ENCODE measurements at places on chromosomes 6 and 20.

GRCh38 chr6:12119085-12119588 is 107.0 kb downstream of the HIVEP1 start:
- DNase-seq: no peak

GRCh38 chr6:134029495-134030455 is 22.6 kb downstream of the SLC2A12 start:
- no peak for DNase-seq

DNA sequence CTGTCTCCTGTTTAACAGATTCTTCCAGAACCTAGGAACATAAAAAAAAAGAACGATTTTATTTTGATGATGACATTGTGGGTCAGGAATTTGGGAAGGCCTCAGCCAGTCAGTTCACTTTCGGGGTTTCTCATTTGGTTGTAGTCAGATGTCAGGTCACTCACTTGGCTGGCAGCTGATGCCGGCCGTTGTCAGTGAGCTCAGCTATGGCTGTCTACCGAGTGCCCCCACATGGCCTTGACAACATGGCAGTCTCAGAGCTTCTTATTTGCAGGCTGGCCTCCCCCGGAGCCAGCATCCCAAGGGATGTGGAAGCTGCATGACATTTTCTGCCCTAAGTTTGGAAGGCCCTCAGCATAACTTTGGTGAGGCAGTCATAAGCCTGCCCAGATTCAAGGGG is 11.5 kb downstream of the RNF217 start:
- DNase-seq: no peak

DNA sequence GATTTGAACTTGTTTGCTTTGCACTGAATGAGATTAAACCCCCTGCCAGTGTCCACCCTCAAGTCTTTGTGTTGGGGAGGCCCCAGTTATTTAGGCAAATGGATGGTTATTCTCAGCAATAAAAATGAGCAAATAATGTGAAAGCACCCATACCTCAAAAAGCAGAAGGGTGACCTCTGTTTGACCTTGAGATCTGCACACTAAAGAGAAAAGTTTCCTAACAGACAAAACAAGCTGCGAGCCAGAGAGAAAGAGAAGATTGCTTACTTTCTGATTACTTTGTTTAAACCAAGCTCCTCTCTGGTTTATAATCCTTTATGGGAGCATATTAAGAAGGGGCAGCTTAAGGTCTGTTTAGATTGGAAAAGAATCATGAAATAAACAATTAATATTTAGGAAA is 30.4 kb upstream of the TRERF1 start:
- no peak for DNase-seq

DNA sequence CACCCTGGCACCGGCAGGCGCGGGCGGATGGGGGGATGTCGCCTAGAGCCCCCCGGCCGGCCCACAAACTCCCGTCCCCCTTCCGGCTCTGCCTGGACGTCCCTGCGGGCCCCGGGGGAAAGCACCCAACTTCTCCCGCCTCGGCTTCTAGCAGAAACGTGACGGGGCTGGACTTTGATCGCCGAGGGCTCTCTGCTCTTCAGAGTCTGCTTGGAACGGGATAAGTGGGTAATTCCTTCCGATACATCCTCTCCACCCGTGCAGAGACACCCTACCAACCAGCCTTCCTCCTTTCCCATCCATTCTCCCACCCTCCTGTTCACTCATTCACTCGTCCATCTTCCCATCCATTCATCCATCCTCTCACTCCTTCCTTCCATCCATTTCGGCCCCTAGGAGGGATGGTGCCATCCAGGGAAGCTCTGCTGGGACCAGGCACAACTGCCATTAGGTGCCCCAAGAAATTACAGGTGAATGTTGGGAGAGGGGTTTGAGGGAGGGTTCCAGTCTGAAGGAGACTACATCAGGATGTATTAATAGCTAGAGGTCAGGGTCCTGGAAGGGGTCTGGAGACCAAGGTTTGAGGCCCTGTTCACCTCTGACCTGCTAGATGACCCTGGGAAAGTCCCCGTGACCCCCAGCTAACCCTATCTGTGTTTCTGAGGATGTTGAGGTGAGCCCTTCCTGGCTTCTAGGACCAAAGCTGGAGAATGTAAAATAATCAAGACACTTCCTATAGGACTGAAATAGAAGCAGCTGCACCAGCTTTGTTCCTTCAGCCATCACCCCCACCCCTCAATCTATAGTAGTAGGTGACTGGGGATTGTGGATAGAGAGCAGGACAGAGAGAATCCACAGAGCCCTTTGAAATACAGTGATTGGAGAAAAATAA is 538 bp downstream of the TTLL9 start:
- no peak for DNase-seq

- DNase-seq: no peak
Measured at GRCh38 chr6:144378437-144378836, 93.3 kb downstream of the UTRN start.

GRCh38 chr6:160428069-160428430 is 79.9 kb downstream of the SLC22A3 start:
- DNase-seq: no peak

Data from activated CD8-positive, alpha-beta memory T cell treated with anti-CD3 and anti-CD28 coated beads for 48 hours (primary cell).